ENCODE measurements at places on chromosomes 2 and 18.

GRCh38 chr2:131094463-131095281 is 1.4 kb upstream of the FAM168B start:
- DNase-seq: no peak

DNA sequence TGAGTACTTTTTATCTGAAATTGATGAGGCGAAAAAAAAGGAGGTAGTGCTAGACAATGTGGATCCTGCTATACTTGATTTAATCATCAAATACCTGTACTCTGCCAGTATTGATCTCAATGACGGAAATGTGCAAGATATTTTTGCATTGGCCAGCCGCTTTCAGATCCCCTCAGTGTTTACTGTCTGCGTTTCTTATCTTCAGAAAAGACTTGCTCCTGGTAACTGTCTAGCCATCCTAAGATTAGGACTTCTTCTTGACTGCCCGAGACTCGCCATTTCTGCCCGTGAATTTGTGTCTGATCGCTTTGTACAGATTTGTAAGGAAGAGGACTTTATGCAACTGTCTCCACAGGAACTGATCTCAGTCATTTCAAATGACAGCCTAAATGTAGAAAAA is 453 bp downstream of the KLHL41 start:
- DNase-seq: no peak

GRCh38 chr2:233413046-233413445 is 58.8 kb downstream of the DGKD start:
- no peak for DNase-seq

GRCh38 chr2:26352892-26353291 is 6.3 kb upstream of the ADGRF3 start:
- DNase-seq: no peak

GRCh38 chr2:219631406-219631891 is 4.0 kb downstream of the SLC4A3 start:
- DNase-seq: no peak

GRCh38 chr2:222430681-222431080 is 6.3 kb downstream of the SGPP2 start:
- DNase-seq: no peak

DNA sequence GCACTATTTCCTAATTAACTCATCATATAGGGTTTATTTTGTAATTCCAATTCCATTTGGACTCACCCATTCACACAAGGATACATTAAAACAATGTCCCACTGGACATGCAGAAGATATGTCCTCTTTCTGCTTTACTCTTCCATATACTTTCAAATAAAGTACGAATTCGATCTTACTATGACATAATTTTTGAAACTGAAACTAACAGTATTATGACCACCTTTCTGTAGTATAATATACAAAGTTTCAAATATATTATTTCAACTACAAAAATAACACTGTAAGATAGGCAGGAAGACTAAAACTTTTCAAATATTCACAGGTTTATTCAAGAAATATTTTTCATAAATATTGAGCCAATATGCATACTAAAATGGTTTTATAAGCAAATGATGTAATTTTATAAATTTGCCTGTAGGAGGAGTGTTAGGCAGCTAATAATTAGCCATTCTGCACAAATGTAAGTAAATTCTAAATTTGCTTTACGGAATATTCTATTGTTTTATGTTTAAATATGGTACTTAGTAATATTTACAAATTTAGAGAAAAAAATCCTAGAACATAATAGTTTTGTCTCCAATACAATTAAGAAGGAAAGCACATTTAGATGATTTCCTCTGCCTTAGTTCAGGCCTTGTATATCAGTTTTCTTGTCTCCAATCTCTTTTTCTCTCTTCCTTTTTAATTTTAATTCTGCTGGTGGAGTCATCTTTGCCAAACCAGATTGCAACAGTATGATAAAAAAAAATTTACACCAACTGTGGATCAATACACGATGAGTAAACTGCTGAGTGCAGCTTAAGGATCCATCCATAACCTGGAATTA is 85.9 kb downstream of the CERKL start:
- no peak for DNase-seq

GRCh38 chr18:24964216-24964615 is 387.8 kb downstream of the ZNF521 start:
- DNase-seq: no peak

DNA sequence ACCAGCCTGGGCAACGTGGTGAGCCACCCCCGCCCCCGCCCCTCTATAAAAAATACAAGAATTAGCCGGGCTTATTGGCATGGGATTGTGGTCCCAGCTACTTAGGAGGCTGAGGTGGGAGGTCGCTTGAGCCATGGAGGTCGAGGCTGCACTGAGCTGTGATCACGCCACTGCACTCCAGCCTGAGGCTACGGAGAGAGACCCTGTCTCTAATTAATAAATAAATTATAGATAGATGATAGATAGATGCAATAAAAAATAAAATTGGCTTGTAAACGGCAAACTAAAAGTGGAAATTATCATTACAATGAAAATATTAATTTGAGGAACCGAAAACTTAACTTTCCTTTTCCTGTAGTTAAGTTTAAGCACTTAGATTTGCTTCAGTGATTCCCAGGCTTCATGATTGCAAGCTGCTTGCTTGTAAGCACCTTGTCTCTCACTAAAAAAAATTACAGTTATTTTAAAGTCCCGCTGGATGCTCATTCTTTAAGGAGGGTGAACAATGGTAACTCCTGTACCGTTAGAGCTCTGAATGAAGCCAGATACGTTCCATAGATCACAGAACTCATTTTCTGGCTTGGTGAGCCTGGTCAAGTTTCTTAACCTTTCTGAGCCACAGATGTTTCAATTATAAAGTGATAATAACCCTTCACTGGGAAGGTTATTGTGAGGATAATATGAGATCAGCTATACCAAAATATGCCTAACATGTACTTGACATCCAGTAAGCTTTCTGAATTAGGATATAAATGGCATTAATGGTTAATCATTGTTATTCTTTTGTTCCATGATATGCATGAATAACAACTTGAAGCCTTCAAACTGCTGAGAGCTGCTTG is 9.3 kb upstream of the NARS1 start:
- DNase-seq: no peak

- no peak for DNase-seq
Observed at GRCh38 chr2:223563462-223563861, 38.7 kb downstream of the SCG2 start.

GRCh38 chr2:61816480-61817355 is 37.1 kb downstream of the FAM161A start:
- no peak for DNase-seq

- no peak for DNase-seq
Observed at GRCh38 chr2:238926761-238927611, 79.1 kb downstream of the TWIST2 start.

GRCh38 chr2:42978887-42979415 is 186.6 kb upstream of the HAAO start:
- DNase-seq: no peak

GRCh38 chr2:43039376-43040080 is 186.9 kb downstream of the ZFP36L2 start:
- DNase-seq: no peak

- DNase-seq: no peak
Observed at GRCh38 chr2:210456571-210456970, 20.0 kb downstream of the LANCL1 start.

GRCh38 chr2:50223643-50224042 is 808.3 kb downstream of the NRXN1 start:
- no peak for DNase-seq

DNA sequence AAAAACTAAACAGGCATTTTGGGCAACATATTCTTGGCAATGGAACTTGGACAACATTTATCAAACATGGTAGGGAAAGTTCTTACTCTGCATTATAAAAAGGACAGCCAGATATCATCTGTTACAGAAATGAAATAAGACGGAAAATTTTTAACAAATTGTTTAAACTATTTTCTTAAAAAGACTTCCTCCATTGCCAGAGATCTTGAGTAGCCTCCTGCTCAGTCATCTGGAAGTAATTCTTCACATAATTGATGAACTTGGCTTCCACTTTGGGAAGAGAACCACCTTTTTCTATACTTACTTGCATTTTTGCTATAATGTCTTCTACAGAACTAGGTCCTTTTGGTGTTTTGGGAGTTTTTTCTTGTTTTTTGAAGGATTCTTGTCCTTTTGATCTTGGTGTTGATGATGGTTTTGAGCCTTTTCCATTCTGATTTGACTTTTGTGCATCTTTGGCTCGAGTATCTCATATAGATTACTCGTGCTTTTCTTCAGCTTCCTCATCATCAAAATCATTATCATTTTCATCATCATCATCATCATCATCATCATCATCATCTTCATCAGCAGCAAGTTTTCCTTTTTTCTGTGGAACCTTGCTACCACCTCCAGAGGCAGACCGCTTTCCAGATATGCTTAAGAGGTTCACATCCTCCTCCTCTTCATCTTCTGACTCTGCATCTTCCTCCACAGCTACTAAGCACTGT is 66.2 kb downstream of the CD28 start:
- no peak for DNase-seq

GRCh38 chr2:237192881-237193280 is 107.2 kb downstream of the COPS8 start:
- DNase-seq: no peak
